Smooth muscle cell of trachea (primary cell): ENCODE measurements at places on chromosomes 7 and 10. TPM values are rescaled to one million over a fixed set of nuclear protein-coding genes. Genes with fewer than 3 reads are reported as not detected.

LEP gene
- total RNA-seq = not detected in 2 replicates

ACHE gene
- 2.2 TPM in 1 of 2 replicates, not detected in the other for total RNA-seq

RBM17 gene
- 34.1 and 45.5 TPM in 2 replicates for total RNA-seq

IQUB gene
- 0.83 and 1.2 TPM in 2 replicates for total RNA-seq

AS3MT gene
- total RNA-seq = 6.4 and 7.6 TPM in 2 replicates

IL2RA gene
- total RNA-seq = not detected in 2 replicates

CXCL12 gene
- 42.0 and 133 TPM in 2 replicates for total RNA-seq

CYP3A4 gene
- total RNA-seq = not detected in 2 replicates

ASB4 gene
- not detected in 2 replicates for total RNA-seq

ANXA8 gene
- total RNA-seq = 0.15 and 0.33 TPM in 2 replicates

GIMAP4 gene
- total RNA-seq = 2.0 TPM in 1 of 2 replicates, not detected in the other

CFAP58 gene
- total RNA-seq = 0.58 and 0.83 TPM in 2 replicates

PON3 gene
- total RNA-seq = not detected in 2 replicates

EGFR gene
- 87.7 and 88.3 TPM in 2 replicates for total RNA-seq

TACC2 gene
- 2.6 and 8.1 TPM in 2 replicates for total RNA-seq
